ENCODE measurements at places on chromosomes 12 and 14.

- DNase-seq, result no peak
Observed at GRCh38 chr12:9120487-9121184, 4.9 kb upstream of the A2M start.

- no peak for DNase-seq
Observed at GRCh38 chr12:107369006-107369405, 275.7 kb upstream of the CRY1 start.

DNA sequence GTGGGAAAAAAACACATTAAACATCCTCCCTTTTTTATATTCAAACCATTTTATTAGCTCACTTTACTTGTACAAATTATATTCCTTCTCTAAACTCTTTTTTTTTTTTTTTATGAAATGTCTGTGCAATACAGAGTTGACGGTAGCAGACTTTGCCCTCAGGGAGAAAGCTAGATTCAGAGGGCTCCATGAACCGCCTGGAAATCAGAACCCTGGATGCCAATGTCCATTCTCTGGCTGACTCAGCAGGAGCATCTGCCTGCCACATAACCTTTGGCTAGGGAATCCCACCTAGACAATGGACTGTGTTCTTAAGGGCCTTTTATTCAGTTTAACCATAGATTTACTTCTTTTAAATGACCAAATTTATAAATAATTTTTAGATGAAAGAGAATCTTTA is 467.0 kb downstream of the MDGA2 start:
- DNase-seq, result no peak

DNA sequence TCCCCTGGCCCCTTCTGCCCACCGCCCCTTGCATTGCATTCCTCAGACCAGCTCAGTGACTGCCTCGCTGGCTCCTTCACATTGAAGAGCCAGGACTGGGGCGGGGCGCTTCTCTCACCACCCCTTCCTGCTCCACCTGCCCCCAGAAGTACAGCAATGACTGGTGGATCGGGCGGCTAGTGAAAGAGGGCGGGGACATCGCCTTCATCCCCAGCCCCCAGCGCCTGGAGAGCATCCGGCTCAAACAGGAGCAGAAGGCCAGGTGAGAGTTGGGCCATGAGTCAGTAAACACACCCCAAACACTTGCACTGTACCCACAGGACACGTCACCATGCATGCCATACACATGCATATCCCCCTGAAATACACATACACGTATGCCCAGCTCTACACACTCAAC is 5.8 kb downstream of the CACNB3 start:
- no peak for DNase-seq

DNA sequence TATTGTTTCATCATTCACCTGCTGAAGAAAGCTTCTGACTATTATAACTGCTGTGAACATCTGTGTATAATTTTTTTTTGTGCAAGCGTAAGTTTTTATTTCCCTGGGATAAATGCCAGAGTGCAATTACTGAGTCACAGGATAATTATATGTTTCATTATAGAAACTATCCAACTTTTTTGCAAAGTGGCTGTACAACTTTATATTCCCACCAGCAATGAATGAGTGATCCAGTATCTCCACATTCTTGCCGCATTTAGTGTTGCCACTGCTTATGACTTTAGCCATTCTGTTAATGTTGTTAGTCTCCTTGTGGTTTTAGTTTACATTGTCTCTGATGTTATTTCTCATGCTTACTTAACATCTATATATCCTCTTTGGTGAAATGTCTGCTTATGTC is 88.1 kb upstream of the CCDC175 start:
- no peak for DNase-seq

- no peak for DNase-seq
Observed at GRCh38 chr12:80293759-80294158, 150.3 kb upstream of the PTPRQ start.

- no peak for DNase-seq
Observed at GRCh38 chr12:122947352-122947792, 18.9 kb downstream of the ABCB9 start.

- no peak for DNase-seq
Observed at GRCh38 chr12:87274594-87275245, 754.5 kb downstream of the C12orf50 start.

DNA sequence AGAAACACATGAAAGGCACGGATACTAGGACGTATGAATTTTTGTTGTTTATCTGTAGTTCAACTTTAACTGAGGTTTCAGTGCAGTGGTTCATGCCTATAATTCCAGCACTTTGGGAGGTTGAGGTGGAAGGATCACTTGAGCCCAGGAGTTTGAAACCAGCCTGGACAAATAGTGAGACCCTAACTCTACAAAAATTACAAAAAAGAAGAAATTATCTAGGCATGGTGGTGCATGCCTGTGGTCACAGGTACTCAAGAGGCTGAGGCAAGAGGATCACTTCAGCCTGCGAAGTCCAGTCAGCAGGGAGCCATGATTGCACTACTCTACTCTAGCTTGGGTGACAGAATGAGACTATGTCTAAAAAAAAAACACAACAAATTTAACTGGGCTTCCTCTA is 8.0 kb downstream of the KRT6B start:
- no peak for DNase-seq

GRCh38 chr14:49447540-49448107 is 138.6 kb downstream of the RPS29 start:
- DNase-seq, result no peak

- peak; percentile 56 for DNase-seq
Observed at GRCh38 chr12:121009741-121010140, 6.5 kb downstream of the C12orf43 start.

GRCh38 chr12:113958108-113958507 is 8.0 kb downstream of the RBM19 start:
- no peak for DNase-seq

DNA sequence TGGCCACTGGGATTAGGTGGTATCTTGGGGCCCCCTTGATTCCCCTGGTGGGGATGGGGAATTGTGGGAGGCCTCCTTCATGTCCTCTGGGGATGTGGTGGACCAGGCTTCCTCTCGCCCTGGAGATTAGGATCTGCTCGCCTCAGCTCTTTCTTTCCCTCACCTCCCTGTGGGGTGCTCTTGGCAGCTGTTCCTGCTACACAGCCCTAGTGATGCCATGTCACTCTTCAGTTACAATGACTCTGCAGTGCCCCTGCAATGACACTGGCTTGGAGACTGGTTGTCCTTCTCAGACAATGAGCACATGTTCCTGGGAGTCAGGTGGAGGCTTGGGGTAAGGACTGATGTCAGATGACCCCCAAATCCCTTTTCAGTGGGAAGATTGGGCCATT is 83.9 kb downstream of the ADCK1 start:
- no peak for DNase-seq
